ENCODE measurements at places on chromosomes 3 and 15.

GRCh38 chr15:60779718-60780503 lies 301.0 kb upstream of the ICE2 start:
- no peak for DNase-seq

DNA sequence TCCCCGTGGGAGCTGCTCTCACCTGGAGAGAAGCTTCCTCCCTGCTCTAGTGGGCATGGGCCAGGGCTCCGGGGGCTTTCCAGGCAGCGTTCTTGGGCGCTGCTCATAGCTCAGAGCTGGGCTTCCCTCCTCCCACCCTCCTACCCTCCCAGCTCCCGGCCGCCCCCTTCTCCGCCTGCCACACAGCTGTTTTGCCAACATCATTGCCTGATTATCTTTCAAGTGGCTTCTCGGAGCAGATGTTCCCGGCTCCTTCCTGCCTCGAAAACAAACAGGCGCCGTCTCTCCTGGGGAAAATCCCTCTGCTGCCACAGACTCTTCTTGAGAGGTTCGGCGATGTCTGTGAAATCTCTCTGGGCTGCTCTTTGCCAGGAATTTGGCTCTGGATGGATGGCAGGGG lies 195.6 kb downstream of the RPLP1 start:
- DNase-seq, result no peak

GRCh38 chr3:104582092-104582491 lies 784.6 kb upstream of the ALCAM start:
- DNase-seq, result no peak

DNA sequence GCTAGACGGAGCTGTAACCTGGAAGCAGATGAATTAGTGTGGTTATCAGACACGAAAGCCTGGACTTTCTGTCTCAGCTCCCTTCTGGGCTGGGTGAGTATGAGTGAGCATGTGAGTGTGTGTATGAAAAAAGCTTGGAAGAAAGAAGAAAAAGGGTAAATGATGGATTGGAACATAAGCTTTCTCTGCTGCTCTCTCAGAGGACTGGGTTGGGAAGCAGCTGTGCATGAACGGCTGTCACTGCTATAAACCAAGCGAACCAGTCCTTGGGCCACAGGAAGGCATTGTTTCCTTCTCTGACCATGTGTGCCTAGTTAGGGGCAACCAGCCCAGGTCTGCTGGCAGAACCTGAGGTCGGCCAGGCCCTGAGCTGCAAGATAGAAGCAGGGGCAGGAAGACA lies 37.0 kb downstream of the UMPS start:
- no peak for DNase-seq

Data from caudate nucleus (tissue), 63 donors.